ENCODE measurements at places on chromosomes 7 and 10. TPM values are rescaled to one million over a fixed set of nuclear protein-coding genes. Genes with fewer than 3 reads are reported as not detected.

The PPP1R3C gene
- total RNA-seq: 4.6 TPM

The LEP gene
- not detected for total RNA-seq

The SVOPL gene
- under 0.01 TPM for total RNA-seq

The SCIN gene
- total RNA-seq: 16.6 TPM

The TCAF2 gene
- total RNA-seq: 3.1 TPM

The C10orf62 gene
- total RNA-seq: not detected

The CAMK1D gene
- 6.2 TPM for total RNA-seq

GRCh38 chr10:15120523-15120922, 23.4 kb downstream of the RPP38 start:
- DNase-seq: no peak

DNA sequence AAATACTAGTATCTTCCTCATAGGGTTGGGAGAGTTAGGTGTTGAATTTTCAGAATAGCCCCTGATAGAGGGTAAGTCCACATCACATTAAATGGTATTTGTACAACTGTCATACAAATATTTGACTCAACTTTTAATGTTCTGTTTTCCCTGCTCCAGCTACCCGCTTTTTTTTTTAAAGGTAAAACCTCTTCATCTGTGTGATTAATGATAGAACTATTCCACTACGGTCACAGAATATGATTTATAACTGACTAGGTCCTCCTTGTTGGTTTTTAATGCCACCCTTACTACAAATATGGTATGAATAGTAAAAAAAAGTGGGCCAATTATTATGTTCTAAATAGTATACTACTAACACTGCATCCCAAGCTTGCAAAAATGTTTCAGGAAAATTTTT, 15.6 kb upstream of the NRP1 start:
- no peak for DNase-seq

GRCh38 chr10:95675403-95676116, 18.2 kb downstream of the TCTN3 start:
- DNase-seq: no peak

- no peak for DNase-seq
These were observed 19.4 kb upstream of the SGCE start for GRCh38 chr7:94675356-94675755.

DNA sequence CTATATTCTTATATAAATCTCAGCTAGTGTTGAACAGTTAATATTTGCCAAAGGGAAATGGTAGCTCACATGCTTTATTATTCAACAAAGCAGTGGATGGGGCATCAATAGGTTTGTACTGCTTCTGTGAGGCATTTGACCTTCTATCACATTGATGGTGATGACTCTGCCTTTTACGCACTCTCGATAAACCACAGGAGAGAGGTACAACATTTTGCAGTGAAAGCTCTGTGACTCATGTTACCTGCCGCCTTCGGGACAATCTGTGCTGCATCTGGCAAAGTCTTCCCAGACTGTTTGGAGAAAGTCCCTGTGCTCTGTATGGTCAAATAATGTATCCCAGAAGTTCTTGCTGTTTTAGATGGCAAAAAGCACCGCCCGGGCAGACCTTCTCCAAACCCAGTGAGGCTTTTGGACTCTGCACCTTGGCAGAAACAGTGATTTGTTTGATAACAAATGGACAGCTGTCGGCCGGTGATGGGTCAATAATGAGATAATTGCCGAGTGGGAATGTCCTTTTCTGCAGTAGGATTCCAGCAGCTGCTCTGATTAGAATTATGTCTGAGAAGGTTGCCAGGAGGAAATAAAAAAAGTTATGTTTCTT, 61.0 kb downstream of the PLPP4 start:
- no peak for DNase-seq

DNA sequence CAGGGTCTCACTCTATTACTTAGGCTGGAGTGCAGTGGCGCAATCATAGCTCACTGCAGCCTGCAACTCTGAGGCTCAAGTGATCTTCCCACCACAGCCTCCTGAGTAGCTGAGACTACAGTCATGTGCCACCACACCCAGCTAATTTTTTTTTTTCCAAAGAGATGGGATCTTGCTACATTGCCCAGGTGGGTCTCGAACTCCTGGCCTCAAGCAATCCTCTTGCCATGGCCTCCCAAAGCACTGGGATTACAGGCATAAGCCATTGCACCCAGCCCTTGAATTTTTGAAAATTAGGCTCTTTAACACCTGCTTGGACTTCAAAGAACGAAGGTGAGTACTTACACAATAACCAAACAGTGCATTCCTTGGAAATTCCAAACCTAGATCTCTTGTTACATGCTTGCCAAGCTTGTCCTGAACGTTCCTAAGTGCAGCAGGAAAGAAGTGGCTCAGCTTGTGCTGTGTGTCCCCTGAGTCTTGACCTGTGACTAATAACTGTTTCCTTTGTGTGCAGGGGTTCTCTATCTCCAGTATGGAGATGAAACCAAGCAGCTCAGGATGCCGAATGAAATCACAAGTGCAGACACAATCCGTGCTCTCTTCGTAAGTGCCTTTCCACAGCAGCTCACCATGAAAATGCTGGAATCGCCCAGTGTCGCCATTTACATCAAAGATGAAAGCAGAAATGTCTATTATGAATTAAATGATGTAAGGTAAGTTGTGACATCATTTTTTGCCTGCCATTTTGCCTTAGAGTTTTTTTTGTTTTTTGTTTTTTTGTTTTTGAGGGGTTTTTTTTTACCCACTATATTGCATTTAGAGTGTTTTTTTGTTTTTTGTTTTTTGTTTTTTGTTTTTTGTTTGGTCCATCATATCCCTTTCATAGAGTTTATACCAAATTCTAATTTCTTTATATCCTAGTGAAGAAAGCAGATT, 223.8 kb downstream of the KIAA1217 start:
- DNase-seq: peak; percentile 52

- DNase-seq: no peak
These were observed 18.8 kb upstream of the PAXIP1 start for GRCh38 chr7:155021699-155022145.

GRCh38 chr10:131211559-131211958, 100.0 kb downstream of the TCERG1L start:
- no peak for DNase-seq

DNA sequence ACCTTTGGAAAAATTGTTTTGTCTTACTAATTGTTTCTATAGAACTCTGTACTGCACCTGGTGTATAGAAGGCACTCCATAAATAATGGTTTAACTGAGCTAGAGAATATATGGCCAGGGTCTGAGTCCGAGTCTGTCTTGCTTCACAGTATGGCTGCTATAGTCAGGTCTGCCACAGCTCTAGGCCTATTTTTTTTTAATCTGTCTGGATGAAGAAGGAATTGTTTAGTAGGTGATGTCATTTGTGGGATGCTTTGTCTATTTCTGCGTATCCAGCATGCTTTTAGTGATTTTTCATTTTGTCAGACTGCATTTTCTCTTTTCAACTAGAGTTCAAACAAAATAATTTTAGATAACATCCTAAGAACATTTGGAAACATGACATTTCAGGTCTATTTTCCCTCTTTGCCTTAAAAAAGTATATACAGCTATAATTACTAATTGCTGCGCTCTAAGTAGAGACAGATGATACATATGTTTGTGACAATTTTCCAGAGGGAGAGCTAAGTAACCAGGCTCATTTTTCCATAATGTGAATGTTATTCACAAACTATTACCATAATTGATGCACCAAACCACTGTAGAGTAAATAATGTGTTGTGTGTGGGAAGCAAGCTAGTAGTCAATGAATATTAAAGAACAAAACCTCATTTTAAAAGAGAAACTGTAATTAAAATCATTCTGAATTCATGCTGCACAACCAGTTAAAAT, 361.7 kb downstream of the AUTS2 start:
- DNase-seq: no peak

DNA sequence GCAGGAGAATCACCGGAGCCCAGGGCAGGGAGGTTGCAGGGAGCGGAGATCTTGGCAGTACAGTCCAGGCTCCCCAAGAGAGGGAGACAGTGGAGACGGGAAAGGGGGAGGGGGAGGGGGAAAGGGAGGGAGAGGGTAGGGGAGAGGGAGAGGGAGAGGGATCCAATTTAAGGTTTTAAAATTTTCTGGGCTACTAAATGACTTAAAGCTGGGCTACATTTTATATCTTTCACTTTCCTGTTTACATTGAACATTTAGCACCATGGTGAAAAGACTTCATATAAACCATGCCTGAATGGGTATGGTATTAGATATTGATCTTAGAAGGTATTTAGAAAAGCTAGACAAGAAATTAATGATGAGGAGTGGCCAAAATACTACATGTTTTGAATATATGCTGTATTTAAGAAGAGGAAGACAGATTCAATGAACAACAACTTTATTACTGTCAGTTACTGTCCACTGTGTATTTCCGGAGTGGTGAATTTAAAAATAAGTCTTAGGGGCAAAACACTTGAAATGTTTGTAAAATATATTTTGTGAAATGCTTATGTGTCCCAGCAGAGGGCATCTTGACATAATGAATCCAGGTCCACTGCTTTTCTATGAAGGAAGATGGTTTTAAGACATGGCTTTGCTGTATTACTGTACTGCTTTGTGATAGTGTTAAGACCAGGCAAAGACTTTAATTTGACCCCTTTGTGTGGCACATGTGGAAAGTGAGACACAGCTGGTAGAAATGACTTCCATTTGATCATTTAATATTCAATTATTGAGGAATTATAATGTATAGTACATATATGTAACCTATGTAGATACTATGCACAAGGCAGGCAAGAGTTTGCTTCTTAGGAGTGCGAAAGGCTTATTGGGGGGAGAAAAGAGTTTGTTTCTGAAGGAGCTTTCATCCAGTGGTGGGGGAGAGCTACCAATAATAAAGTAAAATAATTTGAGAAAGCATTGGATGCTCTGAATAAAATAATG, 52.8 kb downstream of the NRF1 start:
- DNase-seq: no peak

DNA sequence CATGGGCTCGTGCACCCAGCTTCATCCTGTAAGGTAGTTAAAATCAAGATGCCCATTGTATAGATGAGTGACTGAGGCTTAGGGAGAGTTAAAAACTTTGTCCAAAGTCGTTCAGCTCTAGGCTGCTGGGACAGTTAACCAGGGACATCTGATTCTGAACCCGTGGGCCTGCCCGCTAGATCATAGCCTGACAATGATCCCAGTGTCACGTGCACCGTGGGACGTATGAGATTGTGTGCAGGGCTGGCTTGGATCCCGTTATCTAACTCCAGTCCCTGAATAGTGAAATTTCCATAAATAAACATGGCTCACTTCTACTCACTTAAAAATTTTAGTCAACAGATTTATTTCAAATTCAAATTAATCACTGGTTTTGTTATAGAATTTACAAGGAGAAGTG, 24.9 kb downstream of the C10orf120 start:
- no peak for DNase-seq

- no peak for DNase-seq
These were observed 31.1 kb downstream of the JAZF1 start for GRCh38 chr7:28149291-28150101.

DNA sequence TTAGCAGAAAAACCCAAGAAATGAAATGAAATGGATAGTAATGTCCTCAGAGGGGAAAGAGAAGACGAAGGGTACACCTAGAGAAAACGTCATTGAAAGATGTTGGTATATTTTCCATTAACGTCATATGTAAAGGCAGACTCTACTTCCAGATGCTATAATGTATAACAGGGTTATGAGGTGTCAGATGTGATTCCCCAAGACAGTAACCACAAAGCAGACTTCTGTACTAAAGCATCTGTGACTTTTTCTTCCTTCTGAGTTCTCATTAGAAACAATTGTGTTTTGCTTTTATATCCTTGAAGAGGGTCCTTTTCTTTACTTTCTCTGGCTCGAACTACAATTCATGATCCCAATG, 37.4 kb downstream of the LRRC72 start:
- no peak for DNase-seq

DNA sequence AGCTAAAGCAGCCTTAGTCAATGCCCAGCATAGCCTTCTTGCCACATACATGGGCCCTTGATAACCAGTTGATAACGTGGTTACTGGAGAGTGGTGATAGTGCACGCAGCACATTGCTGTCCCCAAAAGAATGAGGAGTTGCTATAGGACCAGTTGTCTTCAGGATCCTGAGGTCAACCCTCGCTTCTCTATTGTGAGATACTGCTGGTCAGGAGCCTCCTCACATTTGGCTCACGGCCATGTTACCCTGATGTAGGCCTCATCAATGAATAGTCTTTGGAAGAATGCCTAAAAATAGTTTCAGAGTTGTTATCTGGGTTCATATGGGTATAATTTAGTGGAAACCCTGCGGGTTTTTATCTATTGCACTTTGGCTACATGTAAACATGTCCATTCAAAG, 230.7 kb downstream of the VTI1A start:
- DNase-seq: no peak

GRCh38 chr7:122831436-122831835, 54.8 kb downstream of the CADPS2 start:
- DNase-seq: no peak

- DNase-seq: no peak
These were observed 70.3 kb downstream of the UNCX start for GRCh38 chr7:1302936-1303335.

DNA sequence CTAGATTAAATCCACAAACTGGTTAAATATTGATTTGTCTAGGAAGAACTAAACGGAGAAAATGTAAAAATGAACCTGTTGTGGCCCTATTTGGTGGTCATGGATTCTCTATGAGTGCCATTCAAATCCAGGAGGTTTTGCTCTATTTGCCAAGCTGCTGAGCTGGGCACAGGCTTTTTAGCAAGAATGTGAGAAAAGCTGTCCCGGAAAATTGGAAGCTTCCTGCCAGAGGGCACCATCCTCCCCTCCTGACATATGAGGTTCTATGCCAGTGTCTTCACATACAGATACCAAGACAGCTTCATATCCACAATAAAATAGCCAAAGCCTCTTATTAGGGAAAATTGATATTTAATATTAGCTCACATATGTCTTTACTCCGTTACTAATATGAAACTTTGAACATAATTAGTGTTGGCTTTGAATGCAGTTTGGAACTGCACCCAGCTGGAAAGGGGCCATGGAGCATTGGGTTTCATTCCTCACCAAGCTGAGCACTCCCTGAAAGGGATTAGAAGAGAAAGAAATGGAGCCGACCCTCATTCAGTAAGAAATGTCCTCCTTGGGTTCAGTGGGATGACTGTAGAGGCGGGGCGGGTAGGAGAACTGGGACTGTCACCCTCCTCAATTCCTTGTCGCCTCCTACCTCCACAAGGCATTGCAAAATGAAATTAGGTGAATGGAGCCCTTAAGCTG, 47.8 kb downstream of the NRCAM start:
- DNase-seq: no peak

GRCh38 chr7:86964973-86965726, 94.3 kb downstream of the ELAPOR2 start:
- no peak for DNase-seq

- DNase-seq: no peak
These were observed 19.6 kb downstream of the SGMS1 start for GRCh38 chr10:50604049-50604640.

Data from upper lobe of left lung (tissue), 6 donors.